ENCODE measurements at places on chromosomes 3 and 15. TPM values are rescaled to one million over a fixed set of nuclear protein-coding genes. Genes with fewer than 3 reads are reported as not detected.

Gene GPR176
- 2.7 TPM for polyA plus RNA-seq

Gene SSR3
- 271 TPM for polyA plus RNA-seq

Gene CLDN16
- polyA plus RNA-seq: 0.39 TPM

Gene AHSG
- polyA plus RNA-seq: 568 TPM

- DNase-seq: no peak
Measured at GRCh38 chr15:47610736-47611135, 106.6 kb upstream of the SEMA6D start.

DNA sequence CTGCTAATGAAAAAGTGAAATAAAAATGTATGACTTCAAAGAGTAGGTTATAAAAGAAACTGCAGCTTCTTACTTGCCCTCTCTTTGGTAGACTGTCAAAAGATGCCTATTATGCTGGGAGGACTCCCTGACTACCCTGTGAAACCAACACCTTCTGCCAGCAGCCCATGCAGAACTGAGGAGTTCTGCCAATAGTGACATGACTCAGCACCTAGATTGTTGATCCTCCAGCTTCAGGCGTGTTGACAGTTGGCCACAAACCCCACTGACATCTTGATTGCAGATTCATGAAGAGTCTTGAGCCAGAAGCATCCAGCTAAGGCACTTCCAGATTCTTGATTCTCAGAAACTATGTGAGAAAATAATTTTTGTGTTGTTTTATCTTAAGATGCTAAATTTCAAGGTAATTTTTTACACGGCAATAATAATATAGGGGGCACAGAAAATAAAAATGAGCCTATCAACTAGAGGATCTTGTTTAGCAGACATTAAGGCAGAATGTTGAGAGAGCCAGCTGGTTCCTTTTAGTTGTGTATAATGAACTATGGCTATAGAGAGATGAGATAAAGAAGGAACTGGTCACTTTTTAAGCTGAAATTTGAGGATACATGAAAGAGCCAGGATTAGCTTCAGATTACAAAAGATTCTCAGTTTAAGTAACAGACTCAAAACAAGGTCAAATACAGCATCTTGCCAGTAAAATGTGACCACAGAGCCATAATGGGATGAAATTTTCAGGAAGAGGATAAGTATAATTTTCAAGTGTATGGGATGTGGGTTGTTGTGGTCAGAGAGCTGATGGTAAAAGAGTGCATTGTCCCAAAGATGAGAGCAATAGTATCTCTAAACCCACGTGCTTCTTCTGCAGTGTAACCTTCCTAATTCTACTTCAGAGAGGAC is 588.7 kb upstream of the CBLB start:
- DNase-seq: no peak

DNA sequence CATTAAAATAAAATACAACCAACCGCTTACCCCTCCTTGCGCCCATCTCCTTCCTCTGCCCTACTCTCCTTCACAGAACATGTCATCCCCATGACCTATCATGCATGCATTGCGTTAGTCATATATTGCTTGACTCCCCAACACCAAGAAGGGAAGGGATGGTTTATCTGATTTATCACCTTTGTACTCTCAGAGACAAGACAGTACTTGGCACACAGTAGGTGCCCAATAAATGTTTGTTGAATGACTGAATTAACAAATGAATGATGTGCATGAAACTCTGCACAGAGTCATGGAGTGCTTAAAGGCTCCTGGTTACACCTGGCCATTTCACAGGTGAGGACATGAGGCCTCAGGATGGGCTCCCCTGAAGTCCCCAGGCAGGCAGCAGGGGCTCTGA is 59.7 kb downstream of the IQSEC1 start:
- no peak for DNase-seq

Data from hepatocyte (in vitro differentiated cells).